ENCODE measurements at places on chromosomes 7 and 10. TPM values are rescaled to one million over a fixed set of nuclear protein-coding genes. Genes with fewer than 3 reads are reported as not detected.

Gene FBXO24
- 0.25 TPM for total RNA-seq

- no peaks in the 10 kb centered on the region for H3K27me3 ChIP-seq
- no peak overlapping the region for H3K4me3 ChIP-seq
- peaks cover 5% of the 10 kb centered on the region for H3K4me1 ChIP-seq
- no peak for DNase-seq
- no peaks in the 10 kb centered on the region for H3K36me3 ChIP-seq
- H3K27ac ChIP-seq = no peak overlapping the region
Measured at GRCh38 chr7:34728156-34728555, 70.1 kb downstream of the NPSR1 start.

Gene VIPR2
- 17.5 TPM for total RNA-seq

DNA sequence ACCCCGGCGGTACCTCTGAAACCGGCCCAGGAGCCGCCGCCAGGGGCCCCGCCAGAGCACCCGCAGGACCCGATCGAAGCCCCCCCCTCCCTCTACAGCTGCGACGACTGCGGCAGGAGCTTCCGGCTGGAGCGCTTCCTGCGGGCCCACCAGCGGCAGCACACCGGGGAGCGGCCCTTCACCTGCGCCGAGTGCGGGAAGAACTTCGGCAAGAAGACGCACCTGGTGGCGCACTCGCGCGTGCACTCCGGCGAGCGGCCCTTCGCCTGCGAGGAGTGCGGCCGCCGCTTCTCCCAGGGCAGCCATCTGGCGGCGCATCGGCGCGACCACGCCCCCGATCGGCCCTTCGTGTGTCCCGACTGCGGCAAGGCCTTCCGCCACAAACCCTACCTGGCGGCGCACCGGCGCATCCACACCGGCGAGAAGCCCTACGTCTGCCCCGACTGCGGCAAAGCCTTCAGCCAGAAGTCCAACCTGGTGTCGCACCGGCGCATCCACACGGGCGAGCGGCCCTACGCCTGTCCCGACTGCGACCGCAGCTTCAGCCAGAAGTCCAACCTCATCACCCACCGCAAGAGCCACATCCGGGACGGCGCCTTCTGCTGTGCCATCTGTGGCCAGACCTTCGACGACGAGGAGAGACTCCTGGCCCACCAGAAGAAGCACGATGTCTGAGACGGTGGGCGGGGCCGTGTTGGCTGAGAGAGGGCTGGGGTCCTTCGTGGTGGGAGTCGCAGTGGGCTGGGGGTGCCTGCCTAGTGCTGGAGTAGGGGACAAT is 3.8 kb downstream of the REPIN1 start:
- peaks cover 68% of the 10 kb centered on the region for H3K4me1 ChIP-seq
- DNase-seq = no peak
- no peaks in the 10 kb centered on the region for H3K27me3 ChIP-seq
- peak overlapping the region; percentile 62 for H3K27ac ChIP-seq

- no peaks in the 10 kb centered on the region for H3K36me3 ChIP-seq
- no peak overlapping the region for H3K4me3 ChIP-seq
- no peaks in the 10 kb centered on the region for H3K4me1 ChIP-seq
- H3K27me3 ChIP-seq = no peaks in the 10 kb centered on the region
Measured at GRCh38 chr7:81264116-81264515, 345.3 kb upstream of the SEMA3C start.

Gene MLXIPL
- total RNA-seq = 0.41 TPM

- no peak overlapping the region for H3K4me3 ChIP-seq
- no peak overlapping the region for H3K27ac ChIP-seq
- H3K4me1 ChIP-seq = no peaks in the 10 kb centered on the region
- H3K36me3 ChIP-seq = no peaks in the 10 kb centered on the region
- no peaks in the 10 kb centered on the region for H3K27me3 ChIP-seq
Measured at GRCh38 chr10:79939969-79940368, 8.9 kb downstream of the SFTPD start.

Gene PSMG3
- total RNA-seq = 11.2 TPM

- no peaks in the 10 kb centered on the region for H3K4me1 ChIP-seq
- DNase-seq = no peak
- H3K4me3 ChIP-seq = no peak overlapping the region
- no peaks in the 10 kb centered on the region for H3K36me3 ChIP-seq
- H3K27ac ChIP-seq = no peak overlapping the region
Measured at GRCh38 chr10:131677671-131678070, 223.1 kb upstream of the PPP2R2D start.

Gene MYL10
- not detected for total RNA-seq

Gene SORCS1
- 2.9 TPM for total RNA-seq

DNA sequence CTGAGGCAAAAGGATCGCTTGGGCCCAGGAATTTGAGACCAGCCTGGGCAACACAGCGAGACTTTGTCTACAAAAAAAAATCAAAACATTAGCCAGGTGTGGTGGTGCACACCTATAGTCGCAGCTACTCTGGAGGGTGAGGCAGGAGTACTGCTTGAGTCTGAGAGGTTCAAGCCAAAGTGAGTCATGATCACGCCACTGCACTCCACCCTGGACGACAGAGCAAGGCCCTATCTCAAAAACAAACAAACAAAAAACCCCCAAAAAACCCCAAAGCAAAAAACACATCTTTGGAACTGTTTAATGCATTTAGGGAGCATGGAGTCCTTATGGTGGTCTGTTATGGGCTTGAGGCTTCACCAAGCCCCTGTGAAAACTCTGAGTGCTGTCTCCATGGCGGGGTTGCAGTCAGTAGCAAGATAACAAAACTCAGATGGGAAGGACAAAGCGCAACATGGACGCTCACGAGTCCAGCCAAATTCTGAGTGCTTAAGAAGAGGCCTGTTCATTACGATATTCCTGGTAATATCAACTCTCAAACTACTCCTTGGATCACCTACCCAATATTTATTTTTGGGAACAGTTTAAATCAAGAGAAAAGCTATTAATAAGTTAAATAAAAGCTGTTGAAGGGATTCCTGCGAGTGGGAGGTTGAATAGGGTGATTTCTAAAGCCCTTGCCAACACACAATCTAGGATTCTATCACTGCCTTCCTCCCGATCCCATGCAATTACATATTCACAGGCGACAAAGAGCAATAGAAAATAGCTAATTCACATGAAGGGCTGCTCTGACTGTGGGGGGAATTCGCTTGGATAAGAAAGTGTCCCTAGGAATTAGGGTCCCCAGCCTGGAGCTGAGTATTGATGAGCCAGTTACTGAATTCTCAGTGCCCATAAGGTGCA is 123.3 kb downstream of the HIPK2 start:
- no peak overlapping the region for H3K4me3 ChIP-seq
- H3K36me3 ChIP-seq = no peaks in the 10 kb centered on the region
- H3K4me1 ChIP-seq = peaks cover 100% of the 10 kb centered on the region
- no peaks in the 10 kb centered on the region for H3K27me3 ChIP-seq
- H3K27ac ChIP-seq = peak overlapping the region; percentile 83

DNA sequence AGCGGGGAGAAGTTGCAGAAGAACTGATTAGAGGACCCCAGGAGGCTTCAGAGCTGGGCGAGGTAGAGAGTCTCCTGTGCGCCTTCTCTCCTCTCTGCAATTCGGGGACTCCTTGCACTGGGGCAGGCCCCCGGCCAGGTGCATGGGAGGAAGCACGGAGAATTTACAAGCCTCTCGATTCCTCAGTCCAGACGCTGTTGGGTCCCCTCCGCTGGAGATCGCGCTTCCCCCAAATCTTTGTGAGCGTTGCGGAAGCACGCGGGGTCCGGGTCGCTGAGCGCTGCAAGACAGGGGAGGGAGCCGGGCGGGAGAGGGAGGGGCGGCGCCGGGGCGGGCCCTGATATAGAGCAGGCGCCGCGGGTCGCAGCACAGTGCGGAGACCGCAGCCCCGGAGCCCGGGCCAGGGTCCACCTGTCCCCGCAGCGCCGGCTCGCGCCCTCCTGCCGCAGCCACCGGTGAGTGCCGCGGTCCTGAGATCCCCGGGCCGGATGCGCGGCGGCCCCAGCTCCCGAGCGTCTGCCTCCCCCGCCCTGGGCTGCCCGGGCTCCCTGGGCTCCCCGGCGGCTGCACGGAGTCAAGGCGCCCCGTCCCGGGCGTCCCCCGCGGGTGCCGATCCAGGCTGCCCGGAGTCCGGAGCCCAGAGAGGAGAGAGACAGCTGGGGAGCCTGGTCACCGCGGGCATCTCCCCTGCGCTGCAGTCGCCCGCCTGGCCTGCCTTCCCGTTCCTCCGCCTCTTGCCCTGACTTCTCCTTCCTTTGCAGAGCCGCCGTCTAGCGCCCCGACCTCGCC is at the start of gene PLAU:
PLAU (plus strand) TSS at position 369 of the 789 bp plus-strand sequence. CDS start 424 bp downstream, outside the sequence.
- H3K36me3 ChIP-seq = peaks cover 5% of the 10 kb centered on the region
- peak within 1 kb of the TSS; percentile 89 for H3K4me3 ChIP-seq
- H3K27me3 ChIP-seq = peaks cover 27% of the 10 kb centered on the region
- peak; percentile 60 for DNase-seq

DNA sequence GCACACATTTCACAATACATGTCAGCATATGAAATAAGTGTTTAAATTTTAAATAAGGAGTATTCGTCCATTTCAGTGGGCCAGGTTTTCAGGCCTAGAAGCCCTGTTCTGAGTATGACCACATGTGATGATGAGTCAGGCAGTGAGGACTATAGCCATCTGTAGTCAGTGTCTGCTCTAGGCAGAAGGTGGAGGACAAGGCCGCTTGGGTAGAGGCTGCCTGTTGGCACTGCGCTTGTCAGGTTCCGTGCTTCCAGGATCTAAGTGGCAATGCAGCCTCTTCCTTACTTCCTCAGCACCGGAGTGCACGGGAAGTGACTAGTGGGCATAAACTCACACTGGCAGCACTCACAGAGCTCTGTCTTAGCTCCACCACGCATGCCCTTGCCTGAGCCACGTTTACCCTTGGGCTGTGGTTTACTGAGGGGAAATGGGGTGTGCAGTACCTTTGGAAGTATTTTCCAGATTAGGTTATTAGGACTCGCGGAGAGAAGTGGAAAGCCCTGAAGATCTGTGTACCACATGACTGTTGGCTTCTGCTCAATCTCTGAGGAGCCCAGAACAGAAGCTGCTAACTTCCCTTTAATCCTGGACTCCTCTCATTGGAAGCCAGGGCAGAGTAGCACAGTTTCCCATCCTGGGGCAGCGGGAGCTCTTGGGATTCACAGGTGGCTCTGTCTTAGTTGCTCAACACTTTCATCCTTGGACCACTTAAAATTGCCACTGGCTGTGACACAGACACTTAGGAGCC is 87.5 kb upstream of the GJD4 start:
- no peak for DNase-seq
- H3K36me3 ChIP-seq = no peaks in the 10 kb centered on the region
- no peak overlapping the region for H3K4me3 ChIP-seq
- H3K4me1 ChIP-seq = peaks cover 52% of the 10 kb centered on the region
- H3K27ac ChIP-seq = peak overlapping the region; percentile 64
- H3K27me3 ChIP-seq = no peaks in the 10 kb centered on the region

- no peak overlapping the region for H3K27ac ChIP-seq
- H3K27me3 ChIP-seq = no peaks in the 10 kb centered on the region
- no peak for DNase-seq
- H3K4me3 ChIP-seq = no peak overlapping the region
- H3K4me1 ChIP-seq = no peaks in the 10 kb centered on the region
Measured at GRCh38 chr7:85150624-85151023, 36.2 kb downstream of the SEMA3D start.

Data from left ventricle myocardium inferior (tissue), 1 donor.